ENCODE measurements at places on chromosomes 16 and 17.

DNA sequence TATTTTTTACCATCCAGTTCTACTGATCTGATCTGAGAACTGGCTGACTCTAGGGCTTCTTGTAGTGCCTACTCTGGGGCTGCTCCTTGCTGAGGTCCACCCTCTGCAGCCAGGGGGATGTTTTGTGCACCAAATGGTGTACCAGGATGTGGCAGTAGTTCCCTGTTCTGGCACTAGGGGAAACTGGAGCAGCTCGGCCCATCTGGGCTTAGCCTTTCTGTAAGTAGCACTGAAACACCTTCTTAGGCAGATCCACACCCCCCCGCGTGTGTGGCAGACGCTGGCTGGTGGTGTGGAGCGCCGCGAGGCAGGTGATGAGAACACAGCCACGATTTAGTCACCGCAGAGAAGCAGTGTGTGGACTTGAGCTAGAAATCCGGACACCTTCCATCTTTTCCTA is 17.0 kb downstream of the DUSP14 start:
- DNase-seq: peak; percentile 11

GRCh38 chr17:9971991-9972390 is 66.9 kb upstream of the RCVRN start:
- no peak for DNase-seq

DNA sequence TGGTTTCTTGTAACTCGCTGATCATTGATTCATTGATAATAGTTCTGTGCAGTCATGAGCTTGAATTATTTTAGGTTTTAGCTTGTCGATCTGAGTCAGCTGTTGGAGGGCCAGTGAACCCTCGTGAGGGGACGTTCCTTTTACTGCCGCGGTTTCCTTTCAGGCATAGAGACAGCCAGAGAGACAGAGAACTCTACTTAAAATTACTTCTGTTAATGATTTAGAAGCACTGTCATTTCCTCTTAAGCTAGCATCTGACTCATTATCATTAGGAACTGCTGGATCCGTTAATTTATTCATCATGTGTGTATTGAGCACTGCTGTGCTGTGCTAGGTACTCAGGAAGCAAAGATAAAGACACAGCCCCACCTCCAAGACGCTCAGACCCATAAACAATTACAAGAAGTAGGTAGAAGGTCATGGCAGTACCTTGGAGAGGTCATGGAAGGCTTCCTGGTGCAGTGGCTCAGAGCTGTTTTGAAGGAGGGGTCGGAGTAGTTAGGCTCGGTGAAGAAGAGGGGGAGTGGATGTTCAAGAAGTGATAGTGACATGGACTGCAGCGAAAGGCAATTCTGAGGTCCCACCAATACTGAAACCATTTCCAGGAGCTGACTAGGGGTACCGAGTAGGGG is 3.3 kb downstream of the PGS1 start:
- no peak for DNase-seq

DNA sequence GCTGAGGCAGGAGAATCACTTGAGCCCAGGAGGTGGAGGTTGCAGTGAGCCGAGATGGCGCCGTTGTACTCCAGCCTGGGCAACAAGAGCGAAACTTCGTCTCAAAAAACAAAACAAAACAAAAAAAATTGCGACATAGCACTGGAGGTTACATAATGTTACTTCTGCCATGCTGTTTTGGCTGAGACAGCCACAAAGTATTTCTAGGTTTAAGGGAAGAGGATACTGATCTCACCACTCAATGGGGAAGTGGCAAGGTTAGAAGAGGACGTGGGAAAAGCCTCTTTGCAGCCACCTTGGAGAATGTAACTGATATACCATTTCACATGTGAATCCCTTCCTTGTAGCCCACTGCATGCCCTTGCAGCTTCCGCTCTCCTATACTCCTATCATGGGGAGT is 131.2 kb upstream of the NLRP1 start:
- no peak for DNase-seq

DNA sequence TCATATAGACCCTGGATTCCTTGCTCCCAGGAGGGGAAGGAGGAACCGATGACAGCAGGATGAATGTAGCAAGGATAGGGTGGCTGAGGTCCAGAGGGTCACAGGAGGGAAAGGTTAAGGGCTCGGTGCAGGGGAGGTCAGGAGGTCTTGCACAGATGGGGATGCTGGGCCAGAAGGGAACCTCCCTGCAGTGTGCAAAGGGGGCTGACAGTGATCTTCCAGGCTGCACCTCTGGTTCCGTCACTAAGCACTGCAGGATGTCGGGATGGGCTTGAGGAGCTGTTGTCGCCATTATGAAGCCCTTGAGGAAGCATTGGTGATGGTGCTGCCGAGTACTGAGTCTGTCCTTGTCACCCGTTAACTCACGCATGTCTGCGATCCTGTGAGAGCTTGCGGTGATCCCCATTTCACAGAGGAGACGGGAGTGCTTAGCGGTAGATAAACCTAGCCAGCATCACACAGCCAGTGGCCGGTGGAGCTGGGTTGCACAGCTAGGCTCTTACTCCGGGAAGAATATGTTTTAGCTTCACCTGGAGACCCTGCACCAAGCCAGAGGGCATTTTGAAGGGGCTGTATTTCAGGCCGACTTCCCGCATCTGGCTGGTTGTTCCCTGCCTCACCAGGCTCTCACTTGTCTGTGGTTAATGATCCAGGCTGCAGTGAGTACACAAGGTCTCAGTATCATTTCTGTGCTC is 120.4 kb downstream of the SNX29 start:
- no peak for DNase-seq

Data from activated gamma-delta T cell treated with Interleukin-2 at 50 U/mL for 16 hours (primary cell).